Memory B cell (primary cell): ENCODE measurements at places on chromosomes 5 and 9.

DNA sequence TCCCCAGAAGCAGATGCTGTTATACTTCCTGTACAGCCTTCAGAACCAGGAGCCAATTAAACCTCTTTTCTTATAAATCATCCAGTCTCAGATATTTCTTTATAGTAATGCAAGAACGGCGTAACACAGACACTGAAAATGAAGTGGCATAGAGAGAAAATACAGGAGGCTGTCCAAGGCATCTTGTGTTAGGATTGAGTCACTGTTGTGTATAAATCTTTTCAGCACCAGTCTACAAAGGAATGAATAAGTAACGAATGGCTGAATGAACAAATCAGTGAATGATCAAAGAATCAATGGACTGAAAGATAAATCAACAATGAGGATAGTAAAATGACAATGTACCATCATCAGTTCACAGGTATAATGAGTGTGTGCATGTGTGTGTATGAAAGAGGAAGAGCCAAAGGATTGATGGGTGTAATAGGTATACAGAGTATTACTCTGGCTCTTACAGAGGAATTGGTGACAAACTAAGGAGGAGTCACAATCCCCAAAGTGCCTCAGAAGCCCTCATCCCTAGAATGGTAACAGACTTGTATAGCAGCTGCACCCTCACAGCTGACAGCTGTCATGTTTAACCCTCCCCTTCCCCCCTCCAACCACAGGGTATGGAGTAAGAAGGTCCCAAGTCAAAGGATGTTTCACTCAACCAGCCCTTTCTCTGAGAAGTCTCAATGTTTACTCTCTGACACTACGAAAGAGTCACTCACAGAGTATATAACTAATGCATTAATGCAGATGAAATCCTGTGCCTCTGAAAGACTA is 29.8 kb upstream of the MIER3 start:
- H3K4me3 ChIP-seq: no peak overlapping the region
- H3K27me3 ChIP-seq: peaks cover 2% of the 10 kb centered on the region
- H3K36me3 ChIP-seq: no peaks in the 10 kb centered on the region
- H3K27ac ChIP-seq: no peak overlapping the region

- no peaks in the 10 kb centered on the region for H3K36me3 ChIP-seq
- H3K27ac ChIP-seq: no peak overlapping the region
These were observed 48.7 kb upstream of the CDK20 start for GRCh38 chr9:88023001-88023400.

GRCh38 chr5:142095035-142095434 is 13.5 kb upstream of the NDFIP1 start:
- H3K27ac ChIP-seq: no peak overlapping the region
- DNase-seq: no peak
- no peak overlapping the region for H3K4me3 ChIP-seq
- peaks cover 1% of the 10 kb centered on the region for H3K27me3 ChIP-seq
- peaks cover 9% of the 10 kb centered on the region for H3K4me1 ChIP-seq

- H3K27me3 ChIP-seq: no peaks in the 10 kb centered on the region
- H3K4me3 ChIP-seq: no peak overlapping the region
- peaks cover 32% of the 10 kb centered on the region for H3K36me3 ChIP-seq
- DNase-seq: no peak
- no peak overlapping the region for H3K27ac ChIP-seq
- H3K4me1 ChIP-seq: peaks cover 8% of the 10 kb centered on the region
These were observed 60.1 kb downstream of the ZDHHC21 start for GRCh38 chr9:14633148-14633547.

DNA sequence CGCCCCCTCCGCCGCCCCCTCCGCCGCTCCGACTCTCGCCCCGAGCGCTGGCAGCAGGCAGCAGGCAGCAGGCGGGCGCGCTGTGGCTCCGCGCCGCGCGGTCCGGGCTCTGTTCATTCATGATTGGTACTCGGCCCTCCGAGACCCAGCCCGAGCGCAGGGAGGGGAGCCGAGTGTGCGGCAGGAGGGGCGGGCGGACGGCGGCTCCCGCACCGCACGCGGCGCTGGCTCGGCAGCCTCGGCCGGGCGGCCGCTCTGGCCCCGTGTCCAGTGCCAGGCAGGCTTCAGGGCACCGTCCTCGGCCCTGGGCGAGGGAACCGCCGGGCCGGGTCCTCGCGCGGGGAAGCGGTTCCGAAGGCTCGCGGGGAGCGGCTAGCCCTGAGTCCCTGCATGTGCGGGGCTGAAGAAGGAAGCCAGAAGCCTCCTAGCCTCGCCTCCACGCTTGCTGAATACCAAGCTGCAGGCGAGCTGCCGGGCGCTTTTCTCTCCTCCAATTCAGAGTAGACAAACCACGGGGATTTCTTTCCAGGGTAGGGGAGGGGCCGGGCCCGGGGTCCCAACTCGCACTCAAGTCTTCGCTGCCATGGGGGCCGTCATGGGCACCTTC is at the start of gene KCNIP1:
Gene KCNIP1 (plus strand): TSS at position 31 of the 607 bp plus-strand sequence.
- no peak within 1 kb of the TSS for H3K4me3 ChIP-seq
- no peak within 1 kb of the TSS for H3K27ac ChIP-seq
- no peaks in the 10 kb centered on the region for H3K4me1 ChIP-seq
- H3K27me3 ChIP-seq: peaks cover 26% of the 10 kb centered on the region

GRCh38 chr9:124580186-124580585 is 73.0 kb upstream of the NR5A1 start:
- H3K27ac ChIP-seq: no peak overlapping the region
- no peak overlapping the region for H3K4me3 ChIP-seq
- H3K36me3 ChIP-seq: no peaks in the 10 kb centered on the region
- no peak for DNase-seq

DNA sequence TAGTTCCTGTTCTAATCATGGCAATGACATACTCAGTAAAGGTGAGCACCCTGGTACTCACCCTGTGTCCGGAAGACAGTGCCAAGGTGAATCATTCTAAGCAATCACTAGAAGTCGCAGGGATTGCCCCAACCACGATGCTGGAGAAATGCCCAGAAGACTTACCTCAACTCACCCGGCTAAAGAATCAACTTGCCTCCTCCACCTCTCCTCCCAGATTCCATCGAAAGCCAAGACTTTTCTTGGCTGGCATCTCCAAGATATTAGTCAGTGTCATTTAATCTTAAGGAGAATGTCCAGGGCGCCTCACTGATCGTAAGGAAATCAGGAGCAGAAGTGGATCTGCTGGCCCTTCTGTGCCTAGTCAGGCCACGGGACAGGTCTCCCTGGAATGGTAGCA is 204.9 kb downstream of the ERCC6L2 start:
- no peaks in the 10 kb centered on the region for H3K36me3 ChIP-seq
- no peak for DNase-seq
- H3K27ac ChIP-seq: no peak overlapping the region
- no peaks in the 10 kb centered on the region for H3K4me1 ChIP-seq
